Activated T-cell treated with anti-CD3 and anti-CD28 coated beads for 4 hours (primary cell): ENCODE measurements at places on chromosomes 4 and X.

- DNase-seq, result no peak
Observed at GRCh38 chr4:32789026-32789608, 2068.9 kb downstream of the PCDH7 start.

- no peak for DNase-seq
Observed at GRCh38 chr4:127957105-127957504, 7.9 kb downstream of the MFSD8 start.

DNA sequence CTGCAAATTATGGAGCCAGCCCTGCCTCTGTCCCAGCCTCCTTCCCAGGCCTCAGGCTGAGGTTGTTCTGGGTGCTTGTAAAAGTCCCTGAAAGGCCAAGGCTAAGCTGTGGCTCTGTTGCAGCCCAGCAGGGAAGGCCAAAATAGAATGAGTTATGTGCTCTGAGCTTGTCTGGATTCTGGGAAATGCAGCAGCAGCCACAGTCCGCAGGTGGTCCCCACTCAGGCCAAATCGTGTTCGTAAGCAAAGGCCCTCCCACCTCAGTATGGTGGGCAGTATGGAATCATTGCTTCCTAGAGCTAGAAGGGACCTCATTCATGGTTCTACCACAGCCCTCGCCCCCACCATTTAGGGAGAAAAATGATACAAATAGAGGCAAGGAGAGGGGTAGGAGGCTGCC, 4.7 kb upstream of the TCEAL1 start:
- no peak for DNase-seq

DNA sequence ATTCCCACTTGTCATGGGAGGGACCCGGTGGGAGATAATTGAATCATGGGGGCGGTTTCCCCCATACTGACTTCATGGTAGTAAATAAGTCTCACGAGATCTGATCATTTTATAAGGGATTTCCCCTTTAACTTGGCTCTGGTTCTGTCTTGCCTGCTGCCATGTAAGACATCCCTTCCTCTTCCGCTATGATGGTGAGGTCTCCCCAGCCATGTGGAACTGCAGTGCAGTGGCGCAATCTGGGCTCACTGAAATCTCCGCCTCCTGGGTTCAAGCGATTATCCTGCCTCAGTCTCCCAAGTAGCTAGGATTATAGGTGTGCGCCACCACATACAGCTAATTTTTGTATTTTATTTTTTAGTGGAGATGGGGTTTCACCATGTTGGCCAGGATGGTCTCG, 2.9 kb downstream of the HPGDS start:
- DNase-seq, result no peak

DNA sequence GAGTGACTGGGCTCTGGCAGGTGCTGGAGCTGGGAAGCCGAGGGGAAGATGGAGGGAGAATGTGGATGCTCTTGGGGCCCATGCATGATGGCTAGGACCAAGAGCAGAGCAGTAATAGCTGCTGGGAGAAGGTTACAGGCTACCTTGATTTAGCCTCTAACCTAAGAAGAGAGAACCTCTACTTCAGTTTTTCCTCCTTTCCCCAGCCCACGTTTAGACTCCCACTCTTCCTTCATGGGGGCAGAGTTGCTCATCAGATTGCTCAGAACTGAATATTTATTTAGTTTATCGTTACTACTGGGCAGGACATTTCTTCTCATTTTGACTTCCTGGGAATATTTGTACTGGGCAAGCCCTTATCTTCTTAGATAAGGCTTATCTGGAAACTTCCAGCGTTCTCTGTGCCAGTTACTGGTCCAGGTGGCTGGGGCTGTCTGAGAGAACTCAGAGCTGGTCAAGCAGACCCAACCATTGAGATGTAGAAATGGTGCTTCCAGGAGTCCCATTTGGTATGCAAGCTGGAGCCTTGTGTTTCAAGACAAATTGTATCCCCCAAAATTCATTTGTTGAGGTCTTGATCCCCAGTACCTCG, 442.9 kb upstream of the BOD1L1 start:
- DNase-seq, result no peak

DNA sequence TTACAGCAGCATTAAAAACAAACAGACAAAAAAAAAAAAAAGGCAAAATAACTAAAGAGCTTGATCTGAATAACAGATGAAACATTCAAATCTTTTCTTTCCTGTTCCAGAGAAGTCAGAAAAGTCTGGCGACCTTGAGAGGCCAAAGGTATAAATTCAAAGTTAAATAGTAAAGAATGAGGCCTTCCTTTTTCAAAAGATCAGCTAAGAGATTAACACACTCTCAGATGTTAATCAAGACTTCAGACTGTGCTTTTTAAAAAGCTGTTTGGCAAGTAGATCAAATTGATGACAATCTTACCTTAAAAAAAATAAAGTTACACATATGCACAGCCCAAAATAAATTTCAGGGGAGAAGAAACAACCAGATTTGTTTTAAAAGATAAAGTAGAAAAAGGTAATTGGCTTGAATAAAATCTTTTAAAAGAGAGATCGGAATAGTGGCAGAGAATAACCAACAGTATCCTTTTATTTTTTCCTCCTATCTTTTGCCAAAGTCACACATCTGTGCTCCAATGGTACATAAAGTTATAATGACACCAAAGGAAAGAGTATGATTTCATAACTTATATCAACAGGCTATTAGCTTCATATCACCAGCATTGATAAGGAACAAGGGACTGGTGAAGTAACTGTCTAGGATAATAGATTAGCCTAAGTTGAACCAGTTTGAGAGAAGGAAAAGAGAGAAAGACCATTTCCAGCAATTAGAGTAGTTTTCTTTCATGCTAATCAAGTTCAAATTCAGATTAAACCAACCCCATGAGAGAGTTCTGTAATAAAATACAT, 70.4 kb downstream of the METTL14 start:
- no peak for DNase-seq

- no peak for DNase-seq
Observed at GRCh38 chr4:153529646-153530045, 63.5 kb downstream of the TMEM131L start.

DNA sequence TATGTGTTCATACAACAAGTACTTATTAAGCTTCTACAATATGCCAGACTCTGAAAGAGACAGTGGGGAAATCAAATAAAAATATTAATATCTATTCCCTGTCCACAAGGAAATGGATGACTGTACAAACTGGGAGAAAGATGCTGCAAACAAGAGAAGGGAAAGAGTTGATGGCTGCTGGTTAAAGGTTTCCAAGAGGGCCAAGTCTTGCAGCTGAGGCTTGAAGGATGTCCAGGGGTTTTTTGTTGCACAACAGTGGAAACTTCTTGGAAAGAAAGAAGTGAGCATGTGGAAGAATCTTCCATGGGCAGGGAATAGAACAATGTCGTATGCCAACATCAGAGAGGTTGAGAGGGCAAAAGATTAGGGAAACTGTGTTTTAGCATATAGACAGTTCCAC, 95.8 kb downstream of the MID1 start:
- DNase-seq, result no peak

- DNase-seq, result no peak
Observed at GRCh38 chrX:110415440-110416170, 57.0 kb downstream of the RTL9 start.

DNA sequence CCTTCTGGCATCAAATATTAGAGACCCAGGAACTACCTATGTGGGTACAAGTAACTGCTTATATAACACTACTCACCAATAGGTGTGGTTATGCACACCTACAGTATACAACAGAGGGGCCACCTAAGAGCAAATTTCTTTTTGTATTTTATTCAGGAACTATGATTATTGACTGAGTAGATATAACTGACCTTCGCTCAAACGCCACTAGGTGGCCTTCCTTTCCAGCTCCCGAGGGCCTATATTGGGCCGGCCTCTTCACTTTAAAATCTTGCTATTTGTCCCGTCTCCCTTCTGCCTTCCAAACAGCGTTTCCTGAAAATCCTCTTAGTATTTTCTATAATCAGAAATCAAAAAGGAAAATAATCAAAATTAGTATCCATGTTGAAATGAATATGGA, 19.9 kb upstream of the PABPC5 start:
- no peak for DNase-seq

GRCh38 chr4:57494821-57495220, 384.6 kb upstream of the IGFBP7 start:
- no peak for DNase-seq

- no peak for DNase-seq
Observed at GRCh38 chr4:40363382-40363920, 28.3 kb downstream of the CHRNA9 start.

DNA sequence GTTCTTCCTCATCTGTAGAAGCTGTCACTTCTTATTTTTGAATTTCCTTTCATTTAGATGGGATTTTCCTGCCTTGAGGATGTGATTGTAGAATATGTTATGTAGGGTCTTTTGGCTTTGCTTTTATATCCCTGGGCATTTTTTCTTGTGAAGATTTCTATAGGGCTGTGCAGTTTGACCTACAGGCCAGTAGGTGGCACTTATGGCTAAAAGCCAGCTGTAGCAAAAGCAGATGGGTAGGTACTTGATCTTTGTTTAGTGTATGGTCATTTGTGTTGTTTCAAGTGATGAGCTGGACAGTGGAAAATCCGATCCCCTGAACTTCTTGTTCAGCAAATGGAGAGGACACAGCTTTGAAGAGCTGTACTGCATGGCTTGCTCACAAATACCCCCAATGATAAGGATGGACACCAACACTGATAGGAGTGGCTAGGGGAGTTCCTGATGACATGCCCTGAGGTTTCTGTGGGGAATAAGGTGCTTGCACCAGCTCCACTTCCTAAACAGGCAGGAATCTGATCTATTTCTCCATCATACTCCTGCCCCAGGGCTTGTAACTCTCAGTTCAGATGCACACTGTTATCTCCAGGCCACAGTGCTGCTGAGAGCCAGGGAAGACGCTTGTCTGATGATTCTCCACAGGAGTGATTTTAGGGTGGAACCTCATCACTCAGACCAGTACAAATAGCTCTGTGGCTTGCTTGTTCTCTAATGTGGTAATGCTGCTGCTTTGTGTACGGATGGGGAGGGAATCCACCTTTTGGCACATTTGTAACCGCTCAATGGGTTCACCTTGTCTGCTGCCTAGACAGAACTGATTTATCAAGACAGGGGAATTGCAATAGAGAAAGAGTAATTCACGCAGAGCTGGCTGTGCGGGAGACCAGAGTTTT, 417.1 kb upstream of the MAGEB16 start:
- no peak for DNase-seq

DNA sequence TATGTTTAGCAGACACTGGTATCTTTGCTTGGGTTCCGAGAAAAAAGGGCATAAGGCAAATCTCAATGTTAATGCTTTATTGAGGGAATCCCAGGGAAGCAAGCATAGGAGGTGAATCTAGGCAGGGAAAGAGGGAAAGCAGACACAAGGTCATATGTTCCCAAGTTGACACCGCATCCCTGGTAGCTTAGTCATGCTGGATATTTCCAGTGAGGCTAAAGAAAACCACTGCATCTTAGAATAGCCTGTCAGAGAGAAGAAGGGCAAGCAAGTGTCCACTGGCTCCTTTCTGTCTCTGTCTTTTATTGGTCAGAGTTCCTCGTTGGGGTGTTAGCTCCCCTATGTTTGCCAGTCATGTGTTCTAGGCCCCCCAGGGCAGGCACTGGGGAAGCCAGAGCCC, 104.7 kb downstream of the NKX6-1 start:
- no peak for DNase-seq

- no peak for DNase-seq
Observed at GRCh38 chr4:178752954-178753525, 1310.8 kb upstream of the AGA start.

DNA sequence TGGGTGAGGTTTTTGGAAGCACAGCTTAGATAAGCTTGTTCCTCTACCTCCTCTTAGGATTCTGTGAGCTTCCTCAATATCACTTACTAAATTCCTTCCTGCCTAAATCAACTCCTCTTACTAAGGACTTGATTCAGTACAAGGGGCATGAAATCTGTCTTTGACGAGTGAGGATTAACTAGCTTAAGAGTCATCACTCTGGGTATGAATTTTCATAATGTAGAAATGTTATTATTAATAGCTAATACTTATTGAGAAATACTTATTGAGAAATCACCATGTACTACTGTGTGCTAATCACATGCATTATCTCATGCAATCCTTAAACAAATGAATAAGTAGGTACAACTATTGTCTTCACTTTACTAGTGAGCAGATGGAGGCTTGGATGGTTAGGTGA, 28.6 kb downstream of the TRPC3 start:
- DNase-seq, result no peak

DNA sequence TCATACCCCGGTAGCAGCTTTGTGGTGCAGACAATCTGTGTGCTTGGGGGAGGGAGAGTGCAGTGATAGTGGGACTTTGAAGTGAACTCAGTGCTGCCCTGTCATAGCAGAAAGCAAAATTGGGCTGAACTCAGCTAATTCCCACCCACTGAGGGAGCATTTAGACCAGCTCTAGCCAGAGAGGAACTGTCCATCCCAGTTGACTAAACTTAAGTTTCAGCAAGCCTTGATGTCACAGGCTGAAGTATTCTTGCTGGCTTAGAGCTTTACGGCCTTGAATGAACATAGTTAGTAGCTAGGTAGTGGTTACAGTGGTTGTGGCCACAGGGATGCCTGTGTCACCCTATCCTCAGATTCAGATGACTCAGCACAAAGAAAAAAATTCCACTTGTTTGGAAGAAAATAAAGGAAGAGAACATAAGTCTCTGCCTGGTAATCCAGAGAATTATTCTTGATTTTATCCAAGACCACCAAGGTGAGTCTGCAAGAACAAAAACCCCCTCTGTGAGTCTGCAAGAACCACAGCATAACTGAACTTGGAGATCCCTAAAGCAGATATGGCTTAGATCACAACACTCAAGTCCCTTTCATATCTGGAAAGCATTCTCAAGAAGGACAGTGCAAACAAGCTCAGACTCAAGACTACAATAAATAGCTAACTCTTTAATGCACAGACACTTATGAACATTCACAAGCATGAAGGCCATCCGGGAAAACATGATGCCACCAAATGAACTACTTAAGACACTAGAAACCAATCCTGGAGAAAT, 39.4 kb downstream of the ADH7 start:
- DNase-seq, result no peak

DNA sequence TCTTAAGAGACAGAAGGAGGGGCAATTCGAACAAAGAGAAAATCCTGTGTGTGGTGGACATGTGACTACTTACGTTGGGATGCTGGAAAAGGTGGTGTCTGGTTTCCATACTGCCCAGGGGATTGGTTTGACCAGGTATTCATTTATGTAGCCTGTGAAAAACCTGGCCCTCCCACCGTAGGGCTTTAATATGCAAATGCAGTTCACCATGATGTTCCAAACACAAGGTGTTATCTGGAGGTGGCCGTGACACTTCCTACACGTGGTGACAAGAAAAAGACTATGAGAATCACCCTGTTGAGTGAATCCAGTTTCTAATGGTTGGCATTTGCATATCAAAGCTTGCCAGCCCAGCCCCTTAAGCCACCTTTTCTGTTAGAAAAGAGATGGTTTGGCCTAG, 27.9 kb downstream of the UGT2B4 start:
- DNase-seq, result no peak

DNA sequence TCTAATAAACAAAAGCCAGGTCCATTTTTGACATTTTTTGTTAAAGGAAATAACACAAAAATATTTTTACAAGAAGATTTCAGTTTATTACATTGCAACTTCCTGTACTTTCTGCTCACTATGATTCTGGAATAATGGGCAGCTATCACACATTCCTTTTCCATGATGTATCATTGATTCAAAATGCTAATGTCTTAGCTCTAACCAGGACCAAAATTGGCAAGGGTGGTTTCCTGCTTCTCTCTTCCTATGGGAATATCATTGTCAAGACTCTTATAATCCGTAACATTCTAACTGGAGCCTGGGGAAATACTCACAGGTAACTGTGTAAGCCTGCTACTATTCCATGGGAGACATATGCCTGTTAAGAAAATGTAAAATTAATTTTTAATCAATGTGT, 218.6 kb downstream of the DCAF12L2 start:
- no peak for DNase-seq
